NCI-H1048 (cell line): ENCODE measurements at places on chromosomes 11 and 22.
A peak's percentile ranks its signal among the peaks of the same experiment; 100 is the strongest.

DNA sequence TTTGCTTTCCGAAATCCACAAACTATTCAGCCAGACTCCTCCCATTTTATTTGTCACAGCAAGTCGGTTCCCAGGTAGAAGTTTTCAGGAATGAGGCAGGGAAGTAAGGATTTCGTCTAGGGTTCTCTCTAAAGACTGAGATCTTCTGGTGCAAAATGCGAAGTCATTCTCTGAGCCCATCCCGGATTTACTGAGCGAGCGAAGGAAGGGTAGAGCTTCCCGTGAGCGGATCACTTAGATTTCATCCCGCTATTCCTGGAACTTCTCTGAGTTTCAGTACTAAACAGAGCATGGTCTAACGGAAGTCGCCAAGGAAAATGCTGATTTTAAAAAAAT lies 3.1 kb upstream of the CALCA start:
- no peak for DNase-seq

GRCh38 chr11:8209208-8209807 lies 40.5 kb upstream of the RIC3 start:
- no peak for DNase-seq

DNA sequence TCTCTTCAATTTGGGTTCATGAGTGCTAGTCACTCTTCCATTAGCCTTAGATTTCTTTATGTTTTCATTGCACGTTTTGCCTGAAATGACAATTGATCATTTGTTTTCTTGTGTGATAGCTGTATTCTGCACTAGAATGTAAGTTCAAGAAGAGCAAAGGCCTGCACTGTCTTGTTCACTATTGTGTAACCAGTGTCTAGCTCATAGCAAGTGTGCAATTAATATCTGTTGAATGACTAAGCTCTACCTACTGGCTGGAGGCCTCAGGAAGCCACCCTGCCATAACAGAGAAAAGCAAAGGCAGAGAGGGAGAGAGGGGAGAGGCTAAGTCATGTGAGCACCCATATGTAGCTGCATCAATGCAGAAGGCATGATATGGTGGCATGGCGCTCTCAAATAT lies 292.8 kb upstream of the SYN3 start:
- no peak for DNase-seq

- peak; percentile 6 for DNase-seq
Measured at GRCh38 chr11:4863876-4864275, 14.9 kb upstream of the OR51S1 start.

DNA sequence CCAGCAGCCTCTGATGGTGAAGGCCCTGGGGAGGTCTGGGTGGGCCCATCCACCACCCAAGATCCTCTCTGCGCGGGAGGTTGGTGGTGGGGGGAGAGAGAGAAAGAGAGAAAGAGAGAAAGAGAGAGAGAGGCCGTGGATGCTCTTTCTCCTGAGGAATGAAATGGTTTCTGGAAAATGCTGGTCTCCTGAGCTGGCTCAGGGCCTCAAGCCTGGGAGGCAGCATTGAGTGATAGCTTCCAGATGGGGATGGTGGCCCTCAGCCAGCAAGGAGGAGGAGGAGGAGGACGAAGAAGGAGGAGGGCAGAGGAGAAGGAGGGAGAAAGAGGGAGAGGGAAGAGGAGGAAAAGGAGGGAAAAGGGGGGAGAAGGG lies 4.6 kb downstream of the TSPAN32 start:
- DNase-seq = no peak

GRCh38 chr11:62831520-62832335 lies at the start of gene STX5:
TSS of gene STX5 (minus strand) at chr11:62832051. CDS start at chr11:62831243, 808 bp downstream.
- DNase-seq = peak; percentile 98

DNA sequence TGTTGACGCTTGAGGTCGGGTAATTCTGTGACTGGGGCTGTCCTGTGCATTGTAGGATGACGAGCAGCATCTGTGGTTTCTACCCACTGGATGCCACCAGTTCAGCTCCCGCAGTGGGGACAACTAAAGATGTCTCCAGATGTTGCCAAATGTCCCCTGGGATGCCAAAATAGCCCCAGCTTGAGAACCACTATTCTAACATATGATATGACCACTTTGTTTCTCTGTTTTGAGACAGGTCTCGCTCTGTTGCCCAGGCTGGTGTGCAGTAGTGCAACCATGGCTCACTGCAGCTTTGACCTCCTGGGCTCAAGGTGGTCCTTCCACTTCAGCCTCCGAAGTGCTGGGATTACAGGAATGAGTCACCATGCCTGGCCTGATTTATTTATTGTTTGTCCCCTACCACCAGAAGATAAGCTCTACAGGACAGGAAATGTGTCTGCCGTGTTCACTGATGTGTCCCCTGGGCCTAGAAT lies 4.4 kb upstream of the MEN1 start:
- no peak for DNase-seq

- DNase-seq = no peak
Measured at GRCh38 chr11:23570828-23571227, 710.6 kb upstream of the CCDC179 start.

- DNase-seq = peak; percentile 18
Measured at GRCh38 chr11:121451986-121452608, at the start of gene SORL1. TSS of gene SORL1 (plus strand) at chr11:121452314. CDS start at chr11:121452332, 18 bp downstream.

- no peak for DNase-seq
Measured at GRCh38 chr11:35089666-35090065, 49.3 kb upstream of the CD44 start.

DNA sequence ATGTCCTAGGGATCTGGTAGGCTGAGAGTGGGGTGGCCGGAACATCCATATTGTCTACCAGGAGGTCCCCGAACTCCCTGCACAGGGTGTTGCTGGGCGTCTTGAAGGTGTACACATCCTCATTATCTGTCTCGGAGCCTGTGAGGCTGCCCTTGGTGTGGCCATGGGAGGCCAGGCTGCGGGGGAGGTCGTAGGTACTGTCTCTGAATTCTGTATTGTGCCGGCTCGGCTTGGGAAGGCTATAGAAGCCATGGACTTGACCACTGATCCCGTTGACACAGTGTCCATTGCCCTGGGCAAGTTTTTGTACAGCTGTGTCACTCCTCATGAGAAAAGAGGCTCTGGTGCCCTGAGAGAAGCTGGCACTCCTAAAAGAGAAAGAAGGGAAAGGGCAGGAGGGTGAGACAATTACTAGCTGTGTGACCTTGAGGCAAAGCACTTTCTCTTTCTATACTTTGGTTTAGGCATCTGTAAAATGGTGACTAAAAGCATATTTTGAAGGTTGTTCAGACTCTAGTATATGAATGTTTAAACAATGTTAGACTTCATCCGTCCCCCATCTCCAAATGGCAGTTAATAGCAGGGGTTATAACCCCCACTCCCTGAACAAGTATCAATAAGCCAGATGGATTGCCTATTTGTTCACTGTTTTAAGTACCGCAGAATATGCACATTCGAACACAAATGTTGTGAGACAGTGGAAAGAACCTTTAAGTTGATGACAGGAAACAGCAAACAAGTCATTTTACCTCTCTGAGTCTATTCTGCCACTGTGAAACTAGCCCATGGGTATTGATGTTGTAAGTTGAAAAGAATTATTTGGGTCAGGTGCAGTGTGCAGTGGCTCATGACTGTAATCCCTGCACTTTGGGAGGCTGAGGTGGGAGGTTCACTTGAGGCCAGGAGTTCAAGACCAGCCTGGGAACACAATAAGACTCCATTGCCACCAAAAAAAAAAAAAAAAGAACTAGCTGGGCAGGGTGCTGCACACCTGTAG lies 38.3 kb downstream of the USP35 start:
- DNase-seq = no peak

GRCh38 chr22:41302021-41302767 lies 869 bp downstream of the ZC3H7B start:
- DNase-seq = no peak

DNA sequence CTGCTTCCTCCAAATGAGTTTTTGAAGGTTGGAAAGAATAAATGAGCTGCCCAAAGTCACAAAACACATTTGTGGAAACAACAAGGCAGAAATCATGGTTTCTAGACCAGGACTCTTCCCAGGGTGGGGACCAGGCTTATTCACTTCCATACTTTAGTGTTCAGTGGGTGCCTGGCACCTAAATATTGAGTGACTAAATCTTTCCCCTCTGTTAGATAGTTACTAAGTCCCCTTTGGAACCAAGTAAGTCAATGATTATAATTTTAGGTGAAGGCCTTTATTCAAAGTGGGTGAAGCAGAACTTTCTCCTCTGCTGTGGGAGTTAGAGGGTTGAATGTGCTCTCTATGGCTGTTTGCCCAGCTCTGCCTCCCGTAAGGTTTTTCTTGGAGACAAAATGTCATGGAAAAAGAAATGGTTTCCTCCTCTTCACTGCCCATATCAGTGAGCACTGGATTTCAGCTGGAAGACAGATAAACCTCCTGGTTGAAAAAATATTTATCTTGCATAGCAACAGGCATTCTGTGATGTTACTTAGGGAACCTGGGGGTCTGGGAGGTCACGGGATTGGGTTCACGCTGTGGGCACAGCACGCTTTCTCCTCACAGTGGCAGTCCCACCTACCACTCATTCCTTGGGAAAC lies 117.8 kb downstream of the CCDC81 start:
- no peak for DNase-seq

GRCh38 chr11:62033191-62034035 lies 66.0 kb upstream of the FTH1 start:
- DNase-seq = no peak

DNA sequence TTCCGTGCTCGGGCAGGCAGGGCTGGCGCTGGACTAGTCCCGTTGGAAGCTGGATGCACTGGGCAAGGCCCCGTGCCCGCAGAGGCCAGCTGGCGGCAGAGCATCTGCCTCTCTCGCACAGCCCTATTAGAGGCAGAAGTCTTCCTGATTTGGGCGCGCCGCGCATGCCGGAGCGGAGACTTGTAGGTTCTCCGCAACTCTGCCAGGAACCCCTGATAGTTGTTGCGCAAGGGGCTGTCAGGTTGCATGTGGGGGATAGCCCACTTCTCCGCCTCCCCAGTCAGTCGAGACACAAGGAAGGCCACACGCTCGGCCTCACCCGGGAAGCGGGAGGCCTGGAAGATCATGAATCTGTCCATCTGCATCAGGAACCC lies 1.2 kb downstream of the RTL6 start:
- DNase-seq = no peak

- DNase-seq = no peak
Measured at GRCh38 chr11:12263141-12263693, 114.2 kb upstream of the PARVA start.

- DNase-seq = no peak
Measured at GRCh38 chr22:40720538-40721256, 41.4 kb downstream of the MCHR1 start.

GRCh38 chr11:205221-206001 lies 1.8 kb downstream of the BET1L start:
- no peak for DNase-seq

GRCh38 chr11:134480136-134480712 lies 68.2 kb upstream of the B3GAT1 start:
- DNase-seq = no peak

- DNase-seq = no peak
Measured at GRCh38 chr11:15836795-15837194, 519.6 kb downstream of the SOX6 start.

DNA sequence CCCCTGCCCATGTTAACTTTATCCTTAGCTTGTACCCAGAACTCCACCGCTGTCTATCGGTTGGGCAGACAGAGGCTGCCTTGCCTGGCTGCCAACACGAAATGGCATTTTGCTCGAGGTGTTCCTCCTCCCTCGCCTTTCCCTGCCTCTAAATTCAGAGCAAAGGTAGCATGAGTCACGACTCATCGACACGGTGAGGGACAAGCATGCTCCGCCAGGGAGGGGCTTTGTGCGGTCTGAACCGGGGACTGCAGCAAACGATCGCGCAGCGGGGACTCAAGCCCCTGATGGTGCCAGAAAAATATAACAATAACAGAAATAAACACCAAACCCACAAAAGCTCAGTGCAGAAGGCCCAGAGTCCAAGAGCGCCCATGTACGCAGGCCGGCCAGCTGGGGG lies 52.3 kb downstream of the RTL6 start:
- no peak for DNase-seq

GRCh38 chr11:58787903-58788302 lies 56.2 kb upstream of the GLYAT start:
- DNase-seq = no peak

- DNase-seq = no peak
Measured at GRCh38 chr11:67268081-67268961, 2.0 kb downstream of the GRK2 start.

- DNase-seq = no peak
Measured at GRCh38 chr22:49718396-49718795, 109.3 kb downstream of the BRD1 start.

GRCh38 chr11:88040148-88040496 lies 135.1 kb downstream of the RAB38 start:
- DNase-seq = no peak

GRCh38 chr11:127470306-127470884 lies 469.8 kb upstream of the KIRREL3 start:
- DNase-seq = no peak

DNA sequence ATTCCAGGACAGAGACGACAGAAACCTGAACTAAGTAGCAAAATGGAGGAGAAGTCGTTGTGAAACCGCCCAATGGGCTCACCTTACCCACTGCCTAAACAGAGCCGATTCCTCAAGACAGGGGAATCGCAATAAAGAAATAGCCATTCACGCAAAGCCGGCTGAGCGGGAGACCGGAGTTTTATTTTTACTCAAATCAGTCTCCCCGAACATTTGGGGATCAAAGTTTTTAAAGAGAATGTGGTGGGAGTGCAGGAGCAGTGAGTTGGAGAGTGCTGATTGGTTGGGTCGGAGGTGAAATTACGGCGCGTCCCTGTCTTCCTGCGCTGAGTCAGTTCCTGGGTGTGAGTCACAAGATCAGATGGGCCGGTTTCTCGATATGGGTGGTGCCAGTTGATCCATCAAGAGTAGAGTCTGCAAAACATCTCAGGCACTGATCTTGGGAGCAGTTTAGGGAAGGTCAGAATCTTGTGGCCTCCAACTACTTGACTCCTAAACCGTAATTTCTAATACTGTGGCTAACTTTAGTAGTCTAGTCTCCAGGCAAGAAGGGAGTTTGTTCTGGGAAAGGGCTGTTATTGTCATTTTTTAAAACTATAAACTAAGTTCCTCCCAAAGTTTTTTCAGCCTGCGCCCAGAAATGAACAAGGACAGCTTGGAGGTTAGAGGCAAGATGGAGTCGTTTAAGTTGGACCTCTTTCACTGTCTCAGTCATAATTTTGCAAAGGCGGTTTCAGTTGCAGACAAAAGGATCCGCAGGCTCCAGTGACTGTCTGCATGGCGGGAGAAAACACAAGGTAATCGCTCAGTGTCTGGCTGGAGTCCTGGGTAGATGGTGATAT lies 34.1 kb downstream of the OR4D9 start:
- no peak for DNase-seq
